Stimulated activated CD4-positive, alpha-beta T cell treated with anti-CD3 and anti-CD28 coated beads, Interleukin-12 subunit alpha, Interleukin-12 subunit beta, amount 100 ng/mL, for 24 hours (primary cell): ENCODE measurements at places on chromosomes 7 and 10.

GRCh38 chr7:56115852-56116538, at the start of gene NUPR2:
Gene NUPR2, minus strand, starts transcription at chr7:56116417. Its CDS starts 103 bp downstream, at chr7:56116314.
- no peak for DNase-seq

- DNase-seq, result no peak
Observed at GRCh38 chr7:116521046-116521664, 3.7 kb upstream of the CAV1 start.

DNA sequence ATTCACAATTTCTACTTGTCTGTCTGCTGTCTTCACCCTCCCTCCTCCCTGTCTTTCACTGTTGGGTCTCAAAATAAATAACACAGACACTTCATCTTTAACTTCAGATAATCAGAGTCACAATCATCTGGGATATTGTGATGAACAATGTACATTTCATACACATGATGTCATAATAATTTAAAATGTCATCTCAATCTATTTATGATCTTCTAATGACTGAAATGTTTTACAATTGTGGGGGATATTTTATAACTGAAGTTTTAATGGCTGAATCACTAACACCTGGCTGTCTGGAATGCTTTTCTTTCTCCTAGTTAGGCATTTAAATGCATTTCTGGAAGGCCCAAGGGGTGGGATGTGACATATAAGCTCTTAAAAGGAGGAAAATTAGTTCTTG, 859.8 kb downstream of the LRMDA start:
- no peak for DNase-seq

GRCh38 chr7:140403878-140404564, at the start of gene RAB19:
Gene RAB19, plus strand, starts transcription at chr7:140404058. Its CDS starts 3,589 bp downstream, at chr7:140407647.
- DNase-seq, result no peak

- DNase-seq, result no peak
Observed at GRCh38 chr10:110792476-110793125, 79.1 kb upstream of the PDCD4 start.

- DNase-seq, result no peak
Observed at GRCh38 chr7:979886-980571, 3.0 kb upstream of the CYP2W1 start.

DNA sequence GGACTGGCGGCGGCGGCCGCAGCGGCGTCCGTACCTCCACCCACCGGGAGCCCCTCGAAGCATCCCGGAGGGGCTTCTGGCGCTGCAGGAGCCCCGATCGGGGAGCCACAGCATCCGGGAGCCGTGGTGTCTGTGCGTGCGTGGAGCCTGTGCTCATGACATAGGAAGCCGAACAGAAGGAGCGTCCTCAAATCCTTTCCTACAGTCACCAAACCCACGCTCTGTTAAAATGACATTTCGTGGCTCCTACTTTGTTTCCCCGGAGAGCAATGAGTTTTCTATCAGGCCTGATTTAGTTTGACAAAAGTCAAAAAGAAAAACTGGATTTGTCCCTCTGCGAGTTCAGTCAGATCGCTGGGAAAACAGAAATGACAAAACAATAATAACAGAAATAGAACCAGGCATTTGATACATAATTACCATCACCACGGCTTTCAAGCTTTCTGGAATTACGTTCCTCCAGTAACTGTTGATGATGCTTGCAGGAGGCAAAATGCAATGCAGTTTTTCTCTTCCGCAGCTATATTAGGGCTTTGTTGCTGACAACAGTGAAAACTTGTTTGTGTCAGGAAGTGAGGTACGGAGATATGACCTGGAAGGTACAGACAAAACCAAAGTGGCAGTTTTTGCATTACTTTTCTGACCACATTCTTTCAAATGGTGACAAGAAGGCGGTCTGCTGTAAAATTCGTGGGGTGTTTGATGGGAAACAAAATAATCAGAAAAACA, 219.3 kb upstream of the MKLN1 start:
- DNase-seq, result no peak

DNA sequence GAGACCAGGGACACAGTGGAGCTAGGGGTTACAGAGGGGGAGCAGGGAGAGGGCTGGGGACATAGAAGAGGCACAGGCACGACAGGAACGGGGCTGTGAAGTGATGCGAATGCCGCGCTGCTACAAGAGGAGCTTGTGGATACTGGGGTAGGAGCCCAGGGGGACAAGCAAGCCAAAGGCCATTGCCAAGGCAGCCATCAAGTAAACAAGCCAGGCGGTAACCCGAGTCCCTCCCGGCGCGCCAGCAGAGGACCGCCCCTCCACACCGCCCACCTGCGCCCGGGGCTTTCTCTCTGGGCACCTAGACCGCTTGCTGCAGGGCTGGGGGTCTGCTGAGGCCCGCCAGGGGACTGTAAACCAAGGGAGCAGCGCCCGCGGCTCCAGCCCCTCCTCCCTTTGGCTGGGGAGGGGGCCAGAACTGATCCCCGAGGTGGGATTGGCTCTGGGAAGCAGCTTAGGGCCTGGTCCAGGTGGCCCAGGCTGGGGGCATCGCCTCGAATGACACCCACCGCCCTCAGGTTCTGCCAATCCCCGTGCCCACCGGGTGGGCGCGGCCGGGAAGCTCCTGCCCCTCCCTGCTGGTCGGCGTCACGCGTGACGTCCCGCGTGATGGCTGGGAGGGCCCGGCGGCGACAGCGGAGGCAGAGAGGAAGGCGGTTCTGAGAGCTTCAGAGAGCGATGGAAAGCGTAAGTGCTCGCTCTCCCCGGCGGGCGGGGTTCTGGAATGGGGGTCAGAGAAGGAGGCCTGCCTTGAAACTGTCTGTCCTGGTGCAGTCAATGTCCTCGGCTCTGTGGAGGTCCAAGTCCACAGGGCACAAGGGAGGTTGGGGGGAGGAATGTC, 982 bp downstream of the SFXN3 start:
- DNase-seq, result peak; percentile 57

- no peak for DNase-seq
Observed at GRCh38 chr7:38000272-38000671, 79.8 kb downstream of the EPDR1 start.

DNA sequence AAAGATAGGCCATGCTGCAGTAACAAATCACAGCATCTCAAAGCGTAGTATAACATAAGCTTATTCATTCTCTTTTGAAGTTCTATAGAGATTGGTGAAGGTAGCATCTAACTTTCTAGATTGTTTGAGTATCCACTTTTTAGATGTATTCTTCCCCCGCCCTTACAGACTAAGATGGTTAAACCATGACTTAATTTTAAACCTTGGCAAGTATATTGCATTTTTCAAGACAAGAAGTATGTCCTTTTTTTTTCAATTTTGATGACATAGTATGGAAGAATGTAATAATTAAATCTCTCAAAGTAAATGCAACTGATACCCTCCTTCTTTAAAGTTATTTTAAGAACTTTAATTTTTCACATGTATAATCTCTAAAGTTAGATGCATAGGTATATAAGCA, 190.0 kb downstream of the KCND2 start:
- DNase-seq, result no peak

DNA sequence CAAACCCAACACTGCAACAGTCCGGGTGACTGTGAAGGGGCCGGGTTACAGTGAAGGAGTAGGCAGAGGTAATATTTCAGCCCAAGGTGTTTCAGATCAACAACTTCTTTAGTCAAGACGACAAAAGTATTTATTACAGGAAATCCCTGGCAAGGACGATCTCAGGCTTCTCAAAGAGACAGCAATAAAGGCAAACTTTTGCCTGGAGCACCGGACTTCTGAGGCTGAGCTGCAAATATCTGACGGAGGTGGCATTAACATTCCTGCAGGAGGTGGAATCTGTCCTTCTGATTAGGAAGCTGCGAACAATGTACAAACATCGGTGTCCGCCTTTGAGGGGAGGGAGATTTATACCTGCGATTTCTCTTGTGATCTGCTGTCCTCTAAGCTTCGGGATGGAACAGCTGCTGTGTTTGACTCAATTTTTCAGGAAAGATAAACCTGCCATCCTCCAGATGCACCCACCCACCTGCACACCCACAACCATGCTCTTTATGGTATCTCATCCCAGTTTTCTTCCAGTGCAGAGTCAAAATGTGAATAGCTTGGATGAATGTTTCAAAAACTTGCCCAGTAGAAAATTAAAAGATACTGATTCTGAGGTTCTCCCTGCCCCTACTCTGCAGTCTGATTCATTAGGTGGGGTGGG, 32.1 kb downstream of the EMX2 start:
- no peak for DNase-seq

DNA sequence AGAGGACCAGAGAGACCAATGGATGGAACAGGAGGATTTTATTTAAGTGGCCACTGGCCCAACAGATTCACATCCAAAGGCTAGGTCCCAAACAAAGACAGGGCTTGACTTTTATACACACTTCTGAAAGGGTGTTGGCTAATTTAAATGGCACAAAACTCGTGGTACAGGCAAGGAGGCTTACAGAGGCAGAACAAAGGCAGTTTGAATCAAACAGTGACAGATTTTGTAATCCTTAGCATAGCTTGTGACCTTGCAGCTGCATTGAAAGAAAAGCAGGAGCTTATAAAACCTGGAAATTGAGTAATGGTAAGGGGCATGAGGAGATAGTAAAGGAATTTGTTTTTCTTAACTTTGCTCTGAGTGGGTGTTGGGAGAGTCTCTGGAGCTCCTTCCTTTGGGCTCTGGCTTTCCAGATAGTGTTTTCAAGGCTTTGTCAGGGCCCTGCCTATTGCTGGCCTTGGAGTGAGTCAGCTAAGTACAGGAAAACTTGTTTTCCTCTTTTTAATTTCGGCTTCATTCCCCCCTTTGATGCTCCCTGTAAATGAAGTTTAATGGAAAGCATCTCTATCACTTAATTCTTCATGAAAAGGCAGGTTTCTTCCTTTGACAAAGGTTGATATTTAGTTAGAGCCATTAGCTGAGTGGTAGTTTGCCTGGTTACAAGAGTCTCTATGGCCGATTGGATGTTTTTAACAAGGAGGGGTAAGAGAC, 96.9 kb downstream of the TRIM24 start:
- no peak for DNase-seq

GRCh38 chr7:47765373-47765979, 182.8 kb downstream of the PKD1L1 start:
- no peak for DNase-seq

DNA sequence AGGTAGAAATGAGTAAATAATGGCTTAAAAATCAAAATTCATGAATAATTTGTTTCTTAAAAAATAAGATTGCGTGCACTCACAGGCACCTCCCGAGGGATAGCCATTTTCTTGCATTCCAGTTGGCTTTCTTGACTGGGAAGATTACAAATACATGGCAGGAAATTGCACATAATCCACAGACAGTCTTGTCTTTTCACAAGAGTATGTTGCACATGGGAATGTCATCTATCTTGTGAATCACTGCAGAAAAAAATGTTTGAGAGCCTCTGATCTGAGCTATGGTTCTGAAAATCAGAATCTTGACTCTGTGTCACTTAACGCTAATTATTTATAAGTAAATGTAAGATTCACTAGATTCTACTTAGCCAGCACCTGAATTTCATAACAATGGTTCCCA, 74.1 kb upstream of the PRKG1 start:
- DNase-seq, result no peak

- no peak for DNase-seq
Observed at GRCh38 chr10:117457932-117458331, 82.7 kb upstream of the PDZD8 start.

- no peak for DNase-seq
Observed at GRCh38 chr10:44973323-44974081, 5.1 kb downstream of the DEPP1 start.

GRCh38 chr10:29876008-29876555, 183.3 kb downstream of the JCAD start:
- no peak for DNase-seq

DNA sequence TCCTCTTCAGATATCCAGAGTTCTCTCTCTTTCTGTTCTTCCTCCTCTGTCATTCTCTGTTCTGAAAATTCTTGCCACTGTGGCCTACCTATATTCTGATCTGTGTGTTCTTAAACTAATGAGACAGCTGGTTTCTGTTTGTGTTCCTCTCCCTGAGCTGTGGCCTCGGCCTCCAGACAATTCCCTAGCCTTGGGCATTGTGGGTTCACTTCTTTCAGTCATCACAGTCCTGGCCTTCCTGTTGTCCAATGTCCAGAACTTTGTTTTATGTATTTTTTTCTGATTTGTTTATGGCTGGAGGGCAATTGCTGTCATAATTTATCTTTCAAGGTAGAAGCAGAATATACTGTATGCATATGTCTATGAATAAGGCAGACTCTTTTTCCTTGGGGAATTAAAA, 173.2 kb upstream of the MTPN start:
- DNase-seq, result no peak

GRCh38 chr10:65556006-65556405, 1369.8 kb upstream of the LRRTM3 start:
- DNase-seq, result no peak

- DNase-seq, result no peak
Observed at GRCh38 chr10:62231805-62232204, 36.8 kb downstream of the RTKN2 start.

DNA sequence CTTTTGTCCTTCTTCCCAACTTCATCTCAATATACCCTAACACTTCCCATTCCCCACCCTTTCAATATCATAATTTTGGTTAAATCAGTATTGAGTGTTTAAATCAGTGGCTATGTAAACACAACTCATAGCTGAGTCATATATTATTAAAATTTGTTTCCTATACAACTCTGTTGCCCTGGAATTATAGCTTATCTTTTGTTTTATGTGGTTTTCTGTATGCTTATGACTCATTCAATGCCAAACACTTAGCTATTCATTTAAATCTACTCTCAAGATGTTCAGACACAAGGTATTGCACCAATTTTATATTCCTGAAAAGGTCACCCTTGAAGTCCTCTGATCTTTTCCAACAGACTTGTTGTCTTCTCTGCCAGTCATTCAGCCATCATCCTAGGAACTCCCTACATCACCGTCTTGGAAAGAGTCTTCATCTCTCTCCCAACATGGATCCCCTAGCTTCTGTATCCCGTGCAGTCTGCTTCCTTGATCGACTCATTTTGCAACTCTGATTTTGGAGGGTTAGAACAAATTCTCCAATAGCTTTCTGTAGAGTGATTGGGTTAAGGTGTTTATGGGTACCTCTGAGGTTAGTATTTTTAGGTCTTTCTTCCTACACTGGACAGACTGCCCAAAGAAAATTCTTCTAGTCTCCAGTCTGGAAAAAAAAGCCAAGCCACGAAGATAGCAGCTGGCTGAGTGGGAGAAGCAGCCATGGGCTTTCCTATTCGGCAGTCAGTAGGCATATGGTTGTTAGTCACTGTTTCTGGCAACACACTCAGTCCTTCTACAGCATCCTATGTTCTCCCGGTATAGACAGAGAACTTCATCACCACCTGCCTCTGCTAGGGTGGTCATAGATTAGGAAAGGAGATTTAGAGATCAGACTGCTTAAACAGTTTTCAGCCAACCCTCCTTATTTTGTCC, 102.1 kb downstream of the CRPPA start:
- no peak for DNase-seq

DNA sequence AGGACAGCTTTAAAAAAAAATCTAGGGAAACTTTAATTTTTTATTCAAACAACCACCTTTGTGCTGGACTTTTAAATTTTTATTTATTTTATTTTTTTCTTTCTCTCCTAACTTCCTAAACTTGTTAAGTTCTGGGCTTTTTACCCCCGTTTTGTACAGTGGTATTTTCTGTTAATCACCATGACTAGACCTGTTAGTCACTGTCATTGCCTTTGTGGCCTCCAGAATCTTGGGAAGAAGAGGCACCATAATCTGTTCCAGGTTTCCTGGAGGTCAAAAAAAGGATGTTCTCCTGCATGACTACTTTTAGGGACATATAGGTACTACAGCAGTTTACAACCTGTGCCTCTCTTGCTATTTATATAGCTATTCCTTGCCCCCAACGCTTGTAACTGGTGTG, 31.1 kb upstream of the DDX50 start:
- no peak for DNase-seq

GRCh38 chr7:1592299-1592871, 22.6 kb upstream of the PSMG3 start:
- no peak for DNase-seq
